ENCODE measurements at places on chromosomes 3 and 15. TPM values are rescaled to one million over a fixed set of nuclear protein-coding genes. Genes with fewer than 3 reads are reported as not detected.

ITIH1 gene
- total RNA-seq: not detected

TGFBR2 gene
- 406 TPM for total RNA-seq

GATM gene
- 0.98 TPM for total RNA-seq

DAZL gene
- 0.37 TPM for total RNA-seq

MESP1 gene
- total RNA-seq: not detected

MCTP2 gene
- 1.5 TPM for total RNA-seq

B3GALNT1 gene
- total RNA-seq: 7.3 TPM

FAH gene
- 31.6 TPM for total RNA-seq

FBXL2 gene
- total RNA-seq: 6.6 TPM

PSMD2 gene
- 300 TPM for total RNA-seq

ATP13A4 gene
- under 0.01 TPM for total RNA-seq

CCDC191 gene
- total RNA-seq: 1.5 TPM

HESX1 gene
- 0.37 TPM for total RNA-seq

FAM174B gene
- 1.8 TPM for total RNA-seq

FBXW12 gene
- total RNA-seq: 0.20 TPM

TBC1D5 gene
- total RNA-seq: 84.5 TPM

TMEM212 gene
- total RNA-seq: not detected

ARPIN gene
- total RNA-seq: 12.7 TPM

MFGE8 gene
- 123 TPM for total RNA-seq

VWA5B2 gene
- total RNA-seq: not detected

SERINC4 gene
- 0.20 TPM for total RNA-seq

CCDC32 gene
- 39.3 TPM for total RNA-seq

SV2B gene
- not detected for total RNA-seq

CKMT1B gene
- not detected for total RNA-seq

AADACL2 gene
- not detected for total RNA-seq

GFM1 gene
- 49.1 TPM for total RNA-seq

INSYN1 gene
- 0.73 TPM for total RNA-seq

THRB gene
- total RNA-seq: 5.9 TPM

ARGFX gene
- total RNA-seq: not detected

ACAN gene
- not detected for total RNA-seq

MYEF2 gene
- total RNA-seq: 0.37 TPM

EFHB gene
- total RNA-seq: 1.4 TPM

RUVBL1 gene
- total RNA-seq: 103 TPM

TNK2 gene
- 8.6 TPM for total RNA-seq

RNU5B-1 gene
- total RNA-seq: not detected

CHRM5 gene
- not detected for total RNA-seq

NR1I2 gene
- not detected for total RNA-seq

PLA1A gene
- not detected for total RNA-seq

SAMMSON gene
- total RNA-seq: not detected

LMAN1L gene
- not detected for total RNA-seq

PPP1R14D gene
- not detected for total RNA-seq

FBLN2 gene
- 43.0 TPM for total RNA-seq

PRSS50 gene
- not detected for total RNA-seq

FANCD2 gene
- total RNA-seq: 31.7 TPM

EPHB1 gene
- total RNA-seq: 0.73 TPM

HIGD2B gene
- not detected for total RNA-seq

EIF1B gene
- total RNA-seq: 22.8 TPM

MST1R gene
- total RNA-seq: 0.37 TPM

FMN1 gene
- total RNA-seq: 0.59 TPM

All from subcutaneous preadipocyte (primary cell).